ENCODE measurements at places on chromosomes 13 and 19. TPM values are rescaled to one million over a fixed set of nuclear protein-coding genes. Genes with fewer than 3 reads are reported as not detected.

GRCh38 chr19:34232566-34233481 lies 21.5 kb upstream of the GARRE1 start:
- H3K4me3 ChIP-seq = peak overlapping the region; percentile 17
- H3K27me3 ChIP-seq = no peaks in the 10 kb centered on the region
- peak overlapping the region; percentile 35 for H3K27ac ChIP-seq
- peaks cover 27% of the 10 kb centered on the region for H3K4me1 ChIP-seq

DNA sequence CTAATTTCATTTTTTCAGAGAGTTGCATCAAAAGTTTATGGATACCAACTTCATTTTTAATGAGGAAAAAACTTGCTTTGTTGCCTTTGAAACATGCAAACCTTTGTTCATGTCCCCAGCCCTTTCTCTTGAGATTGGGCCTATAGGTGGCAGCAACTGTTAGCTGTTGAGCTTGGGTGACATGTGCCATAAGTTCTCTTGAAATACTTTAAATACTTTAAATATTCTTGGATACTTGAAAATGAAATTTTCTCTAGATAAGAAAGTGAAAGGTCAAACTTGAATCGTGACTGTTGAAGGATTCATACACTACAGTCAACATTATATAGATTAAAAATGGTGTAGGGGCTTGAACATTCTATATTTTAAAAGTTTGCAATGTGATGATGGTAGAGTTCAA lies 294.9 kb downstream of the NDFIP2 start:
- H3K27ac ChIP-seq = no peak overlapping the region
- peak; percentile 12 for DNase-seq
- H3K27me3 ChIP-seq = no peaks in the 10 kb centered on the region
- no peaks in the 10 kb centered on the region for H3K36me3 ChIP-seq
- H3K4me1 ChIP-seq = no peaks in the 10 kb centered on the region

- H3K4me3 ChIP-seq = no peak overlapping the region
- no peak for DNase-seq
- no peaks in the 10 kb centered on the region for H3K4me1 ChIP-seq
- H3K27me3 ChIP-seq = no peaks in the 10 kb centered on the region
- H3K36me3 ChIP-seq = no peaks in the 10 kb centered on the region
- H3K27ac ChIP-seq = no peak overlapping the region
Measured at GRCh38 chr19:33424181-33424580, 50.7 kb downstream of the CEBPG start.

DNA sequence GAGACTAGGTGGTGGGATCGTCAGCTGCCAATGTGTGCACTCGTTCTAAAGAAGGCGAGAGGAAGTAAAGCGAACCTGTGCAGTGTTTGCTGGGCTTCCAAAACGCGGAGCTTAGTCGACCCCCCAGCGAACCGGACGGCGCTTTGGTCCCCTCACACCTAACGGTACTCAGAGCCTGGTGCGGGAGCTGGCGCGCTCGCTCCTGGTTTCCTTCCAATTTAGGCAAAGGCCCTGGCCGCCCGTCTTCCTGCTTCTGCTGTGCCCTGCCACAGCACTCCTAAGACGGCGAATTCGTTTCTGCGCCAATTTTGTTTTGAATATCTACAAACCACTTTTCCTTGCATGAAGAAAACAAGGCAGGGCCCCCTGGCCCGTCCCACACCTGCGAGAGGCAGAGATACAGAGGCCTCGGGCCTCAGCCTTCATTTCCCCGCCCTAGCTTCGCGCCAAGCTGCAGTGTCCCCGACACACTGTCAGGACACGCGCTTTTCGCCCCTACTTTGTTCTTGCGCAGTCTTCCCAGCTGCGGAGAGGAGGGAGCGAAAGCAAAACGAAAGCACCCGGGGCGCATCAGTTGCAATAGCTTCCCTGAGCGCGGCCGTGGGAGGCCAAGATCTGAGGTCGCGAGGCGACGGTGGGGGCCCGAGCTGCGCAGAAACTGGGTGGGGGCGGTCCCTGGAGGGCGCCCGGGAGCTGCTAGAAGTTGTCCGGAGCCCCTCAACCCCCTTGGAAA lies 111.9 kb downstream of the KCNRG start:
- peaks cover 32% of the 10 kb centered on the region for H3K36me3 ChIP-seq
- no peak overlapping the region for H3K27ac ChIP-seq
- no peaks in the 10 kb centered on the region for H3K27me3 ChIP-seq
- peaks cover 12% of the 10 kb centered on the region for H3K4me1 ChIP-seq

DNA sequence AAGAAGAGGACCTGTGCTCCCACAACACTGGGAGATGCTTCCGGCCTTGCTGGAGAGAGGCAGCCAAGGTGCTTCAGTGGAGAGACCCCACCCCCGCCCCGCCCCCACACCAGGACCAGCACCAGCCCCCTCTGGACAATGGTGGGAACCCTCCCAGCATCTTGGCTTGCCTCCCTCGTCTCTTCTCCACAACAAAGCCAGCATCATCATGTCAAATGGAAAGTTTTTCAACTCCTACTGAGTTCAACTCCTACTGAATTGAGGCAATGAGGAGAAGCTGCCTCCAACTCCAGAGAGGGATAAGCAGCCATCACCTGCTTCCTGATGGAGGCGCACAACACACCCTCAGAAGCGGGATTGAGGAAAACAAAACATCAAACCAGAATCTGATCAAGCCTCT lies 12.8 kb downstream of the DEDD2 start:
- no peaks in the 10 kb centered on the region for H3K27me3 ChIP-seq
- peaks cover 64% of the 10 kb centered on the region for H3K4me1 ChIP-seq
- no peak overlapping the region for H3K27ac ChIP-seq
- no peak overlapping the region for H3K4me3 ChIP-seq
- peaks cover 89% of the 10 kb centered on the region for H3K36me3 ChIP-seq

DNA sequence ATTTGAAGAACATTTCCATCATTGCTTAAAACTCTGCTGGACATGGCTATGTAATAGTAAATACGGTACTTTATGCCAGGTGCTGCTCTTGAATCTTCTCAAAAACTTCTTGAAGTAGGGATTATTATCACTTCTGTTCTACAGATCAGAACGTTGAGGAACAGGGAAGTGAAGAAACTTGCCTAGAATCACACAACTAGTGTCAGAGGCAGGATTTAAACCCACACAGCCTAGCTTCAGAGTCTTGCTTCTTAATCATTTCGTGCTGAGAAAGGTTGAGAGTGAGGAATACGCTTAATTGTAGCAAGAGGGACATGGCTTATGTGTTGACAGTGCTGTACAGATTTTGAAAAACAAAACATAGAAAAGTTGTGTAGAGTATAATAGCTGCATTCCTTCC lies 13.5 kb downstream of the TM9SF2 start:
- peaks cover 11% of the 10 kb centered on the region for H3K4me1 ChIP-seq
- no peak overlapping the region for H3K4me3 ChIP-seq
- H3K27me3 ChIP-seq = no peaks in the 10 kb centered on the region
- no peak for DNase-seq
- no peak overlapping the region for H3K27ac ChIP-seq

GRCh38 chr13:43905435-43906031 lies 25.8 kb downstream of the LACC1 start:
- no peak overlapping the region for H3K27ac ChIP-seq
- H3K27me3 ChIP-seq = no peaks in the 10 kb centered on the region
- H3K4me1 ChIP-seq = peaks cover 18% of the 10 kb centered on the region

DNA sequence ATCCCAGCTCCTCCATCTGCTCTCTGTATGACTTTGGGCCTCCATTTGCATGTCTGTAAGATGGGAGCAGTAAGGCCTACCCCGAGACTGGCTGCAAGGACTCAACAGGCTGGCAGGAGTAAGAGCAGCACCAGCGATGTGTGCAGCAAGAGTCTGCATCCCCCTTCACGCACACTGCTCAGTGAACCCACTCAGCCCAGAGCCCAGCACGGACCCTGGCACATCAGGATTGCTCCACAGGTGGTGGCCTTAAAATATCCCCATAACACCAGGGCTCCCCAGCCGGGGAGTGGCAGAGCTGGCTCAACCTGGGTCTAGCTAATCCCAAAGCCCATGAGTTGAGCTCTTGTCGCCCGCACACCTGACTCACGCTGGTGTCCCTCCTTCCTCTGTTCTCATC lies 23.4 kb downstream of the VRK3 start:
- no peak overlapping the region for H3K27ac ChIP-seq
- no peak overlapping the region for H3K4me3 ChIP-seq

DNA sequence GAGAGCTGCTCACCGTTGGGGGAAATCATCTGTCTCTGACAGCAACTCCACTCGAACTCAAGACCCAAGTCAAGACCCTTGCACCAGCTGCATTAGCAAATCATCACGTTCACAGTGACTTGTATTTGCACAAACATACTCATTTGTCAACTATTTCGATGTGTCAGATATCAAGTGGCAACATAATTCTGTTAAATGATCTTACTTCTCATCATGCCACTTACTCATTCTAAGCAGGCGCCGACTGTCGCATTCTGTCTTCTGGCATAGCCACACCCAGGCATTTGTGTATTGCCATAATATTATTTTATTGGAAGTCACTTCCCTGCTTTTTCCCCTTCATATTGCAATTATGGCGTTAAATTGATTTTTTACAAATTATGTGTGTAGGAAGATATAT lies 23.0 kb upstream of the ATP1A3 start:
- peaks cover 75% of the 10 kb centered on the region for H3K27me3 ChIP-seq
- H3K36me3 ChIP-seq = no peaks in the 10 kb centered on the region
- no peak overlapping the region for H3K27ac ChIP-seq
- H3K4me3 ChIP-seq = no peak overlapping the region
- DNase-seq = no peak

GRCh38 chr19:3178973-3179738 lies 587 bp downstream of the S1PR4 start:
- H3K27me3 ChIP-seq = no peaks in the 10 kb centered on the region
- DNase-seq = no peak
- peaks cover 4% of the 10 kb centered on the region for H3K36me3 ChIP-seq
- H3K4me3 ChIP-seq = no peak overlapping the region
- no peak overlapping the region for H3K27ac ChIP-seq

DNA sequence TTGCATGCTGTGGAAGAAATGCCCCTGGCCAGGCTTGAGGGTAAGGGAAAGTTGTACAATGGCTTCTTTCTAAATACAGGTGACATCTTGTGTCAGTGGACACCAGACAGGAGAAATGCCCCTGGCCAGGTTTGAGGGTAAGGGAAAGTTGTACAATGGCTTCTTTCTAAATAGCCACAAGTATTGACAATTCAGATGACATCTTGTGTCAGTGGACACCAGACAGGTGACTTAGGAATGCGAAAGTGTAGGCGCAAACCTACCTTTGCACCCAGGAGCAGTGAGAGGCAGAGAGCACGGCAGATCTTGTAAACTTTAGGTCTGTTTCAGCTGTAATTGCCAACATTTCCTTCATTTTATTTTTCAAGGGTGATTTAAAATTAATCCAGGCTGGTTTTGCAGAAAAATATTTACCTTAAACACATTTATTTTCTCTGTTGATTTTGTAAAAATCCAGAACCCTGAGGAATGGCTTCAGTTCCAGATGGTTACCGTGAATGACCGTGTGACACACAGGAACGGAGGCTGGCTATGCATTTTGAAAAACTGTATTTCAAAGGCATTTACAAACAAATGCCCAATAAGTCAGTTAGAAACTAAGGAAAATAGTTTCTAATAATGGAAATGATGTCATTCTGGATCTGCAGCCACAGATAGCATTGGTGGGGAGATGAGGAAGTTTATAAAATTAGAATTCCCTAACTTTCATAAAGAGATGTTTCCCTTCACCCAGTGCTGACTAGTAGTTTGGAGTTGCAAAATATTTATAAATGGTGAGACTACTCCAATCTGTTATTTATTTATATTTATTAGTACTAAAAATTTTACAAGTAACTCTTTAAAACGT lies 34.9 kb downstream of the TNFSF13B start:
- no peaks in the 10 kb centered on the region for H3K4me1 ChIP-seq
- no peak overlapping the region for H3K27ac ChIP-seq
- no peak overlapping the region for H3K4me3 ChIP-seq

GRCh38 chr19:44908836-44909261 lies 3.3 kb downstream of the APOE start:
- H3K36me3 ChIP-seq = peaks cover 29% of the 10 kb centered on the region
- no peak for DNase-seq
- no peak overlapping the region for H3K27ac ChIP-seq
- H3K4me3 ChIP-seq = no peak overlapping the region
- peaks cover 34% of the 10 kb centered on the region for H3K4me1 ChIP-seq
- H3K27me3 ChIP-seq = peaks cover 49% of the 10 kb centered on the region

GRCh38 chr19:15577184-15577771 lies 37.7 kb upstream of the CYP4F8 start:
- H3K27ac ChIP-seq = no peak overlapping the region
- DNase-seq = no peak
- peaks cover 55% of the 10 kb centered on the region for H3K27me3 ChIP-seq
- no peaks in the 10 kb centered on the region for H3K36me3 ChIP-seq

The FLT3LG gene
- total RNA-seq = 7.1 TPM

The FGF9 gene
- 0.32 TPM for total RNA-seq

The MAG gene
- not detected for total RNA-seq

All from Calu3 (cell line).